ENCODE measurements at places on chromosomes 5 and 9. TPM values are rescaled to one million over a fixed set of nuclear protein-coding genes. Genes with fewer than 3 reads are reported as not detected.

The IL5 gene
- total RNA-seq = 2.6 TPM

The NRARP gene
- total RNA-seq = 0.75 TPM

The MYOZ3 gene
- 0.13 TPM for total RNA-seq

DNA sequence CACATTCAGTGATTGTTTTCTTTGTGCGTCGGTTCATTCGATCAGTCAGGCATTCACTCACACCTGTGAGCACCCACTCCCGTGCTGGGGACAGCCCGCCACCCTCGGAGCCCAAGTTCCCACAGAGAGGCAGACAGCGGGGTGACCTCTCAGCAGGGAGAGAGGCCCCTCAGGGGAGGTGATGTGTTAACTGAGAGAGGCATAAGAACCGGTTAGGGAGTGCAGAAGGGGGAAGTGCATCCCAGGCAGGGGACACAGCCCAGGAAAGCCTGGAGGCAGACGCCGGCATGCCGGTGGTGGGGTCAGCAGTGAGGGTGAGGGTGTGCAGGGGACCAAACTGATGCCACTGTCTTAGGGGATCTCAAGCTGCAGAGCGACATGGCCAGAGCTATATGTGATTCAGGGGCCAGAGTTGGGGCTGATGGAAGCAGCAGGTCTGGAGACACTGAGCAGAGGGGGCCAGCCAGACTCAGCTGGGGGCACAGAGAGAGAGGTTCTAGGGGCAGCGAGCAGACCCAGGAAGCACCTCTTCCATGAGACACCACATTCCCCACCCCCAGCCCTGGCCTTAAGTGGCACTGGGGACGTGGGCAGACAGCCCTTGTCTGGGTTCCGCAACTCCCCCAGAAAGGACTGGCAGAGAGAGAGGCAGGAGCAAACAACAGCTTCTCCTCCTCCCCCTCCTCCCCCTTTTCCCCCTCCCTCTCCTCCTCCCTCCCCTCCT, 35.9 kb downstream of the HK3 start:
- no peaks in the 10 kb centered on the region for H3K4me1 ChIP-seq
- no peak overlapping the region for H3K27ac ChIP-seq
- no peak overlapping the region for H3K4me3 ChIP-seq
- DNase-seq = no peak
- peaks cover 24% of the 10 kb centered on the region for H3K27me3 ChIP-seq
- no peaks in the 10 kb centered on the region for H3K36me3 ChIP-seq

DNA sequence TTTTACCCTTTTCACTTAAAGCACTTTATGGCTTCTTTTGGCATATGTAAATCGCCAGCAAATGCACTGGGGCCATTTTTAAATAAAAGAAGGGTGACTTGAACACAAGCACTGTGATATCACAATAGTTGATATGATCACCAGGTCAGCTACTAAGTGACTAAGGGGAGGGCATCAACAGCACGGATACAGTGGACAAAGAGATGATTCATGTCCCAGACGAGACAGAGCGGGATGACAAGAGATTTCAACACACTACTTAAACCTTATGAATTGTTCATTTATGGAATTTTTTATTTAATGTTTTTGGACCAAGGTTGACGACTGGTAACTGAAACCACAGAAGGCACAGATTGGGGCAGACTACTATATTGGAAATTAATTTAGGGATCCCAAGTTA, 54.1 kb downstream of the RORB start:
- H3K27me3 ChIP-seq = peaks cover 6% of the 10 kb centered on the region
- no peak for DNase-seq
- H3K36me3 ChIP-seq = no peaks in the 10 kb centered on the region
- H3K4me3 ChIP-seq = no peak overlapping the region
- no peak overlapping the region for H3K27ac ChIP-seq

DNA sequence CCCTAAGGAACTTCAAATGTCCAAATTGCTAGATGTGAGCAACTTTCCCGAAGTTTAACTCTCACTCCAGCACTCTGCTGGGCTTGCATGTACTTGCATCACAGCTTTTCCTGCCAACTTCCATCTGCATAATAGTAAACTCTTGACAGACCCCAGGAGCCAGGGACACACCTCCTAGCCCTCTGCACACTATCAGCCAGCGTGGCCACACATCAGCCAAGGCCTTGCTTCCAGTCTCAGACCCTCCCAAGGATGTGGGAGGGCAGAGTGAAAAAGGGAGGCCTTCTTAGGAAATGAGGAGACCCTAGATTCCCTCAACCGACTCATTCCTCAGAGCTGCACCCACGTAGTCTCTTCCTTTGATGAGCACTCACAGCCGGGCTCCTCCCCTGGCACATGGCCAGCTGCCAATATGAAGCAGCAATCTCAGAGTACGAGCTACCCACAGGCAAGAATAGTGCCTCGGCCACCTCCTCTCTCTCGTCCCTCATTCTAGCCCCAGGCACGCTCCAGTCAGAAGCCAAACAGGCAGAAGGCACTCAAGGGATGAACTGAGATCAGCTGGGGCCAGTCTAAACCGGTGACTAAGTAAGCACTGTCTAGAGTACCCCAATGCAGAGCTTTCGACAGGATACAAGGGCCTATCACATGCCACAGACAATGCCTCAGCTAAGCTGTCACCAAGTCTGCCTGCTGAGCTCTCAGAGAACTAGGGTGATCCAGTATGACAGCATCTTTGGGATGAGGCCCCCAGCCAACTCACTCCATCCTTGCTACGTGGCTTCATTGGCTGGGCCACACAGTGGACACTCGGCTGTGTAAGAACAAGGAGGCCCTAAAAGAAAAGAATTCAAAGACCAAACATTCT, 2.3 kb downstream of the P4HA2 start:
- H3K27ac ChIP-seq = no peak overlapping the region
- no peak overlapping the region for H3K4me3 ChIP-seq
- no peaks in the 10 kb centered on the region for H3K36me3 ChIP-seq

DNA sequence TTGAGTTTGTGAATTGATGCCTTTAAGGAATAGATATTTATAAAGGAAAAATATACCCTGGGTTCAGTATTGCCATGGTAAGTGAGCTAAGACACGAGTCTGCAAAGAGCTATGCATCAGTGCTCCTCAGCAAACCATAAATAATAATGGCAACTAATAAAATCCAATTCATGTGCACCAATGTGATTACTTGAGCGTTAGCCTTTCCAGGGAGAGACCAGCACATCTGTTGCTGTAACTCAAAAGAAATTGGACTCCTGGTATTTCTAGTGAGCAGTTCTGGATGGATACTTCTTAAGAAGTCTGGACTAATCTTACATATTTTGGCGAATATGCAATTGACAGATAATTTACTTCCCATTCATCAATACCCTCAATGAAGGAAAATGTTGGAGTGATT, 373.3 kb downstream of the ARHGEF28 start:
- no peaks in the 10 kb centered on the region for H3K4me1 ChIP-seq
- H3K27me3 ChIP-seq = peaks cover 7% of the 10 kb centered on the region
- no peak overlapping the region for H3K4me3 ChIP-seq
- H3K27ac ChIP-seq = no peak overlapping the region
- H3K36me3 ChIP-seq = no peaks in the 10 kb centered on the region

- peaks cover 46% of the 10 kb centered on the region for H3K4me1 ChIP-seq
- DNase-seq = no peak
- H3K36me3 ChIP-seq = peaks cover 39% of the 10 kb centered on the region
These were observed 38.3 kb downstream of the PARP8 start for GRCh38 chr5:50704730-50705129.

- H3K4me3 ChIP-seq = no peak overlapping the region
- H3K4me1 ChIP-seq = no peaks in the 10 kb centered on the region
- no peaks in the 10 kb centered on the region for H3K27me3 ChIP-seq
- no peak overlapping the region for H3K27ac ChIP-seq
These were observed 49.2 kb downstream of the KIAA1958 start for GRCh38 chr9:112535811-112536210.

DNA sequence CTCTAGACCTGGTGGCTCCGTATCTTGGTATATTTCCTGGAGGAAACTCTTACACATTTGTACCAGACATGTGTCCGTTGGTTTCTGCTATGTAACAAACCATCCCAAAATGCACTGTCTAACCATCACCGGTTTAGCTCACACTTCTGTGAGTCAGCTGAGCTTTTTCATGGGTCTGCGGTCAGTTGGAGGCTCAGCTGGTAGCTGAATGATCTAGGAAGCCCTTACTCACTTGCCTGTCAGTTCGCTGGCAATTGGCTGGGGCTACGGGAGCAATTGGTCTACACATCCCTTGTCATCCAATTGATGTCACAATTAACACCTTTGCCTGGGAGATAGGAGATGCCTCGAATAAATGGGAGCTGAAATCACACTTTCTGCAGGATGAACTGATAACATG, 11.6 kb upstream of the WHRN start:
- H3K4me3 ChIP-seq = no peak overlapping the region
- H3K4me1 ChIP-seq = peaks cover 22% of the 10 kb centered on the region
- H3K27me3 ChIP-seq = peaks cover 31% of the 10 kb centered on the region
- peak; percentile 28 for DNase-seq
- no peaks in the 10 kb centered on the region for H3K36me3 ChIP-seq
- no peak overlapping the region for H3K27ac ChIP-seq

DNA sequence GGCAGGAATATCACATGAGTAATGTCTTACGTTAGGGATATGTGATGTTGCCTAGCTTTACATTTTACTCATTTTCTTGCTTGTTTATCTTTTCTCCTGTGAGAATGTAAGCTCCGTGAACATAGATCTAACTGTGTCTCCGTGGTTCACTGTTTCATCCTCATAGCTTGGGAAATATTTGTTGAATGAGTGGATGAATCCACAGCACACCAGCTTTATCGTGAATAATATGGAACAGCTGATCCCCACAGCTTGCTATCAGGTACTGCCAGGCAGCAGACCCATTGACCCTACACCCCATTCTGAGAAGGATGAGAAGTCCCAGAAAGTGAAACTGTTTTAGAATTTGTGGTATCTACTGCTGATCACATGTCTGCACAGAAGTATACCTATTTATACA, 106.8 kb upstream of the FBN2 start:
- no peak overlapping the region for H3K4me3 ChIP-seq
- no peak overlapping the region for H3K27ac ChIP-seq
- no peaks in the 10 kb centered on the region for H3K4me1 ChIP-seq
- no peaks in the 10 kb centered on the region for H3K36me3 ChIP-seq

DNA sequence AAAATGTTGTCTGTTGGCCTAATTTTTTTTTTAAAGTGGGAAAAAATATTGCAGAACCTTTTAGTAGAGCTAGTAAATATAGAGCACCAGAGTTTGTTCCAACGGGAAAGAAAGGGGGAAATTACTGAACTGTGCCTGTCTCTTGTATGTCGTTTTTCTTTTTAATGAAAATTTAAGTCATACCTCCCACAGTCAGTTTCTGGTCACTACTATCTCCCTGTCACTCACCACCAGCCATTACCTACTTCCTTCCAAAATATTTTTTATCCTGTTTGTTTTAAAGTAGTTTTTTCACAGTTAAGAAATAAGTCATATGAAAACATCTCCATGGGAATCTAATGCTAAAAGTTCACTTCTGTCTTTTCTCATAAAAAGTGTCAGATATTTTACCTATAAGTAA, 21.3 kb downstream of the GPR151 start:
- no peak overlapping the region for H3K4me3 ChIP-seq
- no peaks in the 10 kb centered on the region for H3K4me1 ChIP-seq
- H3K27me3 ChIP-seq = no peaks in the 10 kb centered on the region
- no peak overlapping the region for H3K27ac ChIP-seq

GRCh38 chr9:37739222-37739621, 14.4 kb upstream of the TRMT10B start:
- no peak overlapping the region for H3K27ac ChIP-seq
- no peaks in the 10 kb centered on the region for H3K4me1 ChIP-seq
- no peak for DNase-seq
- H3K36me3 ChIP-seq = no peaks in the 10 kb centered on the region
- H3K4me3 ChIP-seq = no peak overlapping the region
- peaks cover 11% of the 10 kb centered on the region for H3K27me3 ChIP-seq

All from activated CD4-positive, alpha-beta memory T cell treated with anti-CD3 and anti-CD28 coated beads, Interleukin-2, amount 10 ng/mL, durations not matched to agents 7 days and 5 days (primary cell).